ENCODE measurements at places on chromosomes 7 and 10. TPM values are rescaled to one million over a fixed set of nuclear protein-coding genes. Genes with fewer than 3 reads are reported as not detected.

- H3K36me3 ChIP-seq, result peaks cover 18% of the 10 kb centered on the region
- no peak overlapping the region for H3K27ac ChIP-seq
- no peak for DNase-seq
- H3K4me3 ChIP-seq, result no peak overlapping the region
- H3K4me1 ChIP-seq, result peaks cover 26% of the 10 kb centered on the region
These were observed 135.0 kb downstream of the GRK5 start for GRCh38 chr10:119342335-119342734.

TFR2 gene
- total RNA-seq, result 20.7 TPM

GRCh38 chr10:130466271-130466997, 330.2 kb downstream of the GLRX3 start:
- H3K27ac ChIP-seq, result no peak overlapping the region
- H3K27me3 ChIP-seq, result no peaks in the 10 kb centered on the region
- H3K4me1 ChIP-seq, result no peaks in the 10 kb centered on the region
- no peaks in the 10 kb centered on the region for H3K36me3 ChIP-seq
- no peak for DNase-seq

CCDC172 gene
- total RNA-seq, result not detected

DNA sequence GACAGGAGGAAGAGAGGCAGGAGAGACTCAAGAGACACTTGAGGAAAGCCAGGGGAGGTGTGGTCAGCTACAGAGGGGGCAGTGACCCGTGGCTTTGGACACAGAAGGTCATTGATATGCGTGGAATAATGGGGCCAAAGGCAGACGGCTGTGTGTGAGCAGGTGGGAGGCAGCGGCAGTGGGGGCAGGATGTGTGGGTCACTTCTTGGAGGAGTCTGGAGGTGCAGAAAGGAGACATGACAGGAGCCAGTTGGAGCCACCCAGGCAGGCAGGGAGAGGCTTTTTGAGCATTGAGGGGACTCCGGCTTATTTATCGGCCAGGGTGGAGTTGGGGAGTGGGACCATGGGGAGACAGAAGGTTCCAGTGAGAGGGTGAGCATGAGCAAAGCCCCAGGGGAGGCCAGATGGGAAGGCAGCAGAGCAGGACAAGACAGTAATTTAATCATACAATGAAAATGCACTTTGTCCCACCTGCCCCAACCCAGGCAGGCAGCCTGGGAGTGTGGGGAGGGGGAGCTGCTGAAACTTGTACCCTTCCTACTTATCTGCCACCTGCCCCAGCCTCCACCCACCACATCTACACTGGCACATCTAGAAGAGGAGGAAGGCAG, 5.0 kb downstream of the LDB3 start:
- H3K27ac ChIP-seq, result no peak overlapping the region
- H3K36me3 ChIP-seq, result no peaks in the 10 kb centered on the region
- no peaks in the 10 kb centered on the region for H3K27me3 ChIP-seq
